ENCODE measurements at places on chromosomes 13 and 19.

GRCh38 chr13:68051910-68052309 lies 821.8 kb upstream of the PCDH9 start:
- DNase-seq = no peak

- DNase-seq = no peak
These were observed 521 bp upstream of the NUP58 start for GRCh38 chr13:25300861-25301346.

GRCh38 chr13:82766732-82767321 lies 1115.4 kb downstream of the SLITRK1 start:
- DNase-seq = no peak

DNA sequence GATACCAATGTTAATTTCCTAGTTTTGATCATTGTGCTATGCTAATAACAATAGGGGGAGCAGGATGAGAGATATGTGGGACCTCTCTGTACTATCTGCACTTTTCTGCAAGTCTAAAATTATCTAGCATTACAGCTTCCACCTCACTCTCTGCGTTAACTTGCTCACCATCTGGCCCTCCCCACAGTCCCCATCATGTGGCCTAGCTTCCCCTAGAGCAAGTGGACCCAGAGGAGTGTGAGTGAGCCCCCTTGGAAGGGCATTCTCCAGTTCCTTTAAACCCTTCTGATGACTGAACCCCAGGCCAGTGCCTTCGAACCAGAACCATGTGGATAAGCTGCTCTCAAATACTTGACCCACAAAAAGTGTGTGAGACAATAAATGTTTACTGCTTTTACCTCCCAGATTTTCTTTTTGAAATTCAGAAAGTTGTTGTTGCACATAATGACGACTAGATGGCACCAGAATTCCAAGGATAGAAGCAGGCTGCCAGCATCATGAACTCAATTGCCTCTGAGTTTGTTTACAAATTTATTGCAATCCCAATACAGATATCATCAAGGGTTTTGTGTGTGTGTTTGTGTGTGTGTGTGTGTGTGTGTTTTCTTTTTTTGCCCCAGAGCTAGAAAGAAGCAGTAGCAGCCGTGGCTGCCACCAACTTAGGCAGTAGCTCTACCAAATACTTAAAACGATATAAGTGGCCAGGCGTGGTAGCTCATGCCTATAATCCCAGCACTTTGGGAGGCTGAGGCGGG lies 49.0 kb upstream of the ZNF780A start:
- DNase-seq = peak; percentile 29

DNA sequence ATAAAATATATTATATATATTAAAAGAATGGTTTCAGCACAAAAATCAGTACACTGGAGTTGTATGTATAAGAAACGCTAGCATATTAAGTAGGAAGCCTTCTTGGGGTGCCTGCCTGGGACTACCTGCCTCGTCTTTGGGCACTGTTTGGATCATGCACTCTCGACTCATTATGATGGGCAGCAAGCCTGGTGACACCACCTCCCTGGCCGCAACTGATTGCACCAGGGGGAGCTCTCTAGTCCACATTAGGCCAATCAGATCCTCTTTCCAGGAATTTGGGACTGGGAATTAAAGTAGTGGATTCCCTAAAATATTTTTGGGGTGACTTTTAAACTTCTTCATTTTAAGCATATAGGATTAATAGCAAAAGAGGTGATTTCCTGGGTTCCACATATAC lies 56.0 kb upstream of the RGCC start:
- DNase-seq = peak; percentile 45

- DNase-seq = no peak
These were observed 24.9 kb downstream of the NFILZ start for GRCh38 chr19:8655340-8655709.

DNA sequence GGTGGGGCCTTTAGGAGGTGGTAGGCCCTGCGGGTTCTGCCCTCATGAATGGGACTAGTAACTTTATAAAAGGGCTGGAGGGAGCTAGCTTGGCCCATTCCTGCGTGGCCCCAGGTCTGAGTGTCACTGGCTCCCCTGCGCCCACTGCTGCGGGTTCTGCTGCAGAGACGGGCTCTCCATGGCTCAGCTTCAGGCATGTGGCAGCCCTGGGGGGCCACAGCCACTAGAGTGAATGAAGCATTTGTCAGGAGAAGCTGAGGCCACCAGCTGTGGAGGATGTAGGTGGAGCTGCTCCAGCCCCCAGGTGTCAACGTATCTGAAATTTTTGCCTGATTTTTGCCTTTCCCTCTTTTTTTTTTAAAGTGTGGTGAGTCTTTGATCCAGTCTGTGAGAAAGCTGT lies 119.1 kb downstream of the SOX1 start:
- no peak for DNase-seq

- peak; percentile 79 for DNase-seq
These were observed at the start of gene KISS1R for GRCh38 chr19:917323-918151. Gene KISS1R, plus strand, starts transcription at chr19:917333. Its CDS starts 170 bp downstream, at chr19:917503.

GRCh38 chr19:45972947-45973540 lies 621 bp downstream of the NOVA2 start:
- DNase-seq = no peak

- DNase-seq = no peak
These were observed 17.3 kb downstream of the SBK2 start for GRCh38 chr19:55519451-55520311.

- peak; percentile 67 for DNase-seq
These were observed 38.8 kb upstream of the GPI start for GRCh38 chr19:34325981-34326787.

- no peak for DNase-seq
These were observed 47.1 kb upstream of the CNMD start for GRCh38 chr13:52786766-52787165.

GRCh38 chr19:46299004-46299509 lies 2.2 kb downstream of the HIF3A start:
- DNase-seq = no peak

GRCh38 chr19:2774083-2774679 lies 8.9 kb downstream of the SGTA start:
- no peak for DNase-seq

- DNase-seq = peak; percentile 5
These were observed 213.7 kb downstream of the SLITRK5 start for GRCh38 chr13:87884884-87885283.

DNA sequence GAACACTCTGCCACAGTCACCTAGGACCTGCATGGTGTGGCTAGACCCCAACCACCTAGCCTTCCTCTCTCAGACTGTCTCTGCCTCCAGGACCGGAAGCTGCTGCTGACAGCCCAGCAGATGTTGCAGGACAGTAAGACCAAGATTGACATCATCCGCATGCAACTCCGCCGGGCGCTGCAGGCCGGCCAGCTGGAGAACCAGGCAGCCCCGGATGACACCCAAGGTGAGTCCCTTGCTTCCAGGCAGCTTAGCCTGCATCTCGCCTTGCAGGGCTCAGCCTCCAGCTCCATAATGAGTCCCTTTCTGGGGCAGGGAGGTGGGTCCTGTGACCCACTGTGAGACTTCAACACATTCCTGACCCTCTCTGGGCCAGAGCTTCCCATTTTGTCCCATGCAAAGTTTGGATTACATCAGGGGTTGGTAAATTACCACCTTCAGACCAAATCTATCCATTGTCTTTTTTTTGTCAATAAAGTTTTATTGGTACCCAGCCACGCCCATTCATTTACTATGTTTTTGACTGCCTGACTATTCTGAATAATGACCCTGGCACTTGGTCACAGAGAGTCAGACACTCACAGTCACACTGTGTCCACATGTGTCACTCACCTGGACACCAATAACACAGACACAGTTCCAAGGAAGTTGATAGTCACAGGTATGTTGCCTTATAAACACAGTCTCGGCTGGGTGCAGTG lies 13.4 kb downstream of the PKN1 start:
- DNase-seq = no peak

DNA sequence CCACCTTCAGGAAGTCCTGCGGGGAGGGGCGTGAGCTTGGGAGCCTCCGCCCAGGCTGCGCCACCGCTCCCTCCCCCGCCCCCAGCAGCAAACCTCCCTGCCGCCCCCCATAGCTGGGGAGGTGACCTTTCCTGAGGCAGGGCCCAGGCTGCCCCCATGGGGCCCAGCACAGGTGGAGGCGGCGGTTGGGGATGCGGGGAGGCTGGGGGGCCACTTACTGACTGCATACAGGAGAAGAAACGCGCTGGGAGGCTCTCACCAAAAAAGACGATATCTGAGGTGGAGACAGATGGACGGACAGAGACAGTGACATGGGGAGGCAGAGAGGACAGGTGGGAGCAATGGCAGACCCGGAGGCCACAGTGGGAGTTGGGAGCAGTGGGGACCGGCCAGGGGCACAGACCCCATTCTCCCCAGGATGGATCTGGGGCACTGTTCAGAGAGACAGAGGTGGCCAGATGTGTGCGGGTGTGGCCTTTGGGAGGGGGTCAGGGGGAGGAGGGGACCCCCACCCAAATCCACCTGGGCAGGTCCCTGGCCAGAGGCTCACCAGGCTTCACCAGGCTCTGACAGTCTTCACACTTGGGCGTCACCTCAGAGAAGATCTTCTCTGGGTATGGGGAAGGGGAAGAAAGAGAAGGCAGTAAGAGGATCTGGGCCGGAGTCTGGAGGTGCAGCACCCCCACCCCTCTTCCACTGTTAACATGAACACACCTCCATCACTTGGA lies 3.0 kb upstream of the RINL start:
- DNase-seq = no peak

GRCh38 chr13:62598708-62599107 lies 1183.1 kb upstream of the PCDH20 start:
- no peak for DNase-seq

- DNase-seq = no peak
These were observed 15.3 kb downstream of the TMEM38A start for GRCh38 chr19:16676101-16676798.

DNA sequence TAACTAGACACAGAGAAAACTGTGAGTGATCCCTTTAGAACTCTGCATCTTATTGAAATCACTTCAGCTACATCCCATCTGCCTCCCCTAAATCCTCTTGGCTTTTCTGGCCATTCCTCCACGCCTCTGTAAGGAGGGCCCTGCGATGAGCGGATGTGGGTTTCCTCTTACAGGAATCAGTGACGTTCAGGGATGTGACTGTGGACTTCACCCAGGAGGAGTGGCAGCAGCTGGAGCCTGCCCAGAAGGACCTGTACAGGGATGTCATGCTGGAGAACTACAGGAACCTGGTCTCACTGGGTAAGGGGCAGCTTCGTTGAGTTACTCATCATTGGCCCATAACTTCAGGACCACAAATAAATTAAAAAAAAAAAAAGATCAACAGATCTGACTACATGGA lies 18.5 kb downstream of the ZNF71 start:
- no peak for DNase-seq

GRCh38 chr13:49776871-49777270 lies 15.6 kb downstream of the KPNA3 start:
- no peak for DNase-seq

DNA sequence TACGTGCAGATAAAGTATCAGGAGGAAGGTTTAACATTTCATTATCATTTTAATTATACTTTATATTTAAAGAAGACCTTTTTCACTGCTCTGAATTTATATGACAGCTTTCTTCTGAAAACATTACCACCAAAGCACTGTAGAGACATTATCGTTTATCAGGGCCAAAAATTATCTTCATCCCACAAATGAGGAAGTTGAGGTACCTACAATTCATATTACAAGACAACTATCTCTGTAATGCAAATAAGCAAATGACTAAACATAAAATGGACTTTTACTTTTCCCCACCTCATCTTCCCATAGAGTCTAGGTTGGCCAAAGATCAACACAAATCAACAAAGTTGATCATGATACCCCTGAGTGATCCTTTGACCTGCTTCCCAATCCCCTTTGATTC lies 30.9 kb upstream of the SMAD9 start:
- no peak for DNase-seq

- DNase-seq = no peak
These were observed 137.4 kb downstream of the VWA8 start for GRCh38 chr13:41823476-41823875.

GRCh38 chr19:40251244-40251643 lies 24.8 kb upstream of the CCNP start:
- DNase-seq = no peak

GRCh38 chr19:756236-756635 lies 5.3 kb downstream of the MISP start:
- DNase-seq = peak; percentile 46

DNA sequence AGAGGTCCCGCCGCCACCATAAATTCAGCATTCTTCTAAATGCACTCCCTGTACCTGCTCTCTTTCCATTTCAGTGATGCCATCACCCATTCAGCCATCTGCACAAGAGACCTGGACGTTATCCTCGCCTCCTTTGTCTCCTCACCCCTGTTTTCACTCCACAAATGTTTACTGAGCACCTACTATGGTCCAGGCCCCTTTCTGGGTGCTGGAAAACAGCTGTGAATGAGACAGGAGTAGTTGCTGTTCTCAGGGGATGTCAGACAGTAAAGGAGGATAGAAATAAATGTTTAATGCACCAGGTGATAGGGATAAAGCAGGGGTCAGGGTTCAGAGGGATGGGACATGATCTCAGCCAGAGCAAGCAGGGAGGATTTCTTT lies 3.3 kb downstream of the AP1M1 start:
- DNase-seq = no peak

GRCh38 chr19:23868630-23869029 lies 46.1 kb upstream of the ZNF726 start:
- no peak for DNase-seq

GRCh38 chr13:25899464-25899863 lies 152.4 kb downstream of the SHISA2 start:
- no peak for DNase-seq

DNA sequence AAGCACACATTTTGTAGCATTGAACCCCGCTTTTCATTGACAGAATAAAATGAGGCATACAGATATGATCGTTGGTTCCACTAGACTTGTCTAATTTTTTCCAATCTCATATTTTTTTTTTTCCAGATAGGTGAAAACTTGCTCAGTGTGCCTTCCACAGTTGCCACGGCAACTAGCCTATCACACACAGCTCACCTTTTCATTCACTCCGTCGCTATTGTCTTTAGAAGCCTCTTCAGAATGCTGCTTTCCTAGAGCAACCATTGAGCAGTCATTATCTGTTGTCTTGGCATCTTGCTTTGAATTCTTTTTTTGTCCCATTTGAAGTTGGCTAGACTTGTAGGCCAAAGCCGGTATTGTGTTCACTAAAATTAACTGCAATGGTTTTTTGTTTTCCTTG lies 37.7 kb upstream of the ESD start:
- DNase-seq = no peak

- no peak for DNase-seq
These were observed 53.2 kb upstream of the LSM14A start for GRCh38 chr19:34118879-34119748.

- DNase-seq = peak; percentile 79
These were observed 22.4 kb upstream of the ARHGEF18 start for GRCh38 chr19:7326105-7326877.

- DNase-seq = peak; percentile 87
These were observed 7.4 kb downstream of the ETHE1 start for GRCh38 chr19:43519436-43520088.
